ENCODE measurements at places on chromosomes 12 and 14.

DNA sequence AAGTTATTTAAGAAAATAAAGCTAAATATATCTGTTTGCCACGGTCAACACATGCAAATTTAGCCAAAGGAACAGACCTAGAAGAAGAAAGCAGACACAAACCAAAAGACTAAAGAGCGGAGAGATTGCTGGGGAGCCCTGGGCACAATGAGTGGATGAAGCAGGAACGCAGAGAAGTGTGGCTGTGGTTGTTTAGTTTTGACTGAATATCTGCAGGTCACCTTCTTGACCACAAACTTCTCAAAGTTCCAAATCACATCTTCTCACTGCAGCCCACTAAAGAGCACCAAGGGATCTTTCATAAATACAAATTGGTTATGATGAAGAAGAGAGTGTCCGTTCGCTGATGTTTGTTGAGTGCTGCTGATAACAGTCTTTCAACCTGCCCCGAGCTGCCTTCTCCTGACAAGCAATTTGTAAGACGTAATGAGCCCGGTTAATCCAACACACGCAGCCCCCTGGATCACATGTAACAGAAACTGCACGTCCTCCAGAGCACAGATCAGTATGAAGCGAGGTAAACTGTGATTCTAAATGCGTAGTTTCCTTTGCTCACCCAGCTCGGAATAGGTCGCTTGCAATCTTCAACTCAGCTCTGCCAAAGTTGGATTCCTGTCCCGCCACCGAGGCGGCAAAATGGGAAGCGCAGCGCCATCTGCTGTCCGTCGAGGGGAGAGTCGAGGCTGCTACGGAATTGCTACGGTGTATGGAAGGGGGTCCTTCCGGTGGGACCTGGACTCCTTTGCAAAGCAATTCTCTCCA, 120.8 kb downstream of the GXYLT1 start:
- DNase-seq, result peak; percentile 43

DNA sequence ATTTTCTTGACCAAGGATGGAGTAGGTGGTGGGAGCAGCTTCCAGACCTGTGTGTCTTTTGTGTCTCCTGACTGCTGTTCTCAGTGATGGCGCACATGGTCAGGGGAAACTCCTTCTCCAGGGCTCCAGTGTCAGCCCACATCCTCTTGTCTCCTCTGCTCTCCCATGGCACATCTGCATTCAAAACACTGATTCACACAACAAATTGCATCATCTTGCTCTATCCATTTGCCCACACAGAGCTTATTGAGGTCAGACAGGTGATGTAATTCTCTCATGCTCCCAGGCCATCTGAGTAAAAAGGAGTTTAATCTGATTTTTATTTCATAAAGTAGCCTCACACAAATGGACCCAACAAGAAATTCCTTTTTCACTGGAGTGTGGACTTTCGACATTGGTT, 21.8 kb upstream of the TMEM132C start:
- DNase-seq, result no peak

- no peak for DNase-seq
Measured at GRCh38 chr14:22505309-22505696, 83.7 kb downstream of the DAD1 start.

DNA sequence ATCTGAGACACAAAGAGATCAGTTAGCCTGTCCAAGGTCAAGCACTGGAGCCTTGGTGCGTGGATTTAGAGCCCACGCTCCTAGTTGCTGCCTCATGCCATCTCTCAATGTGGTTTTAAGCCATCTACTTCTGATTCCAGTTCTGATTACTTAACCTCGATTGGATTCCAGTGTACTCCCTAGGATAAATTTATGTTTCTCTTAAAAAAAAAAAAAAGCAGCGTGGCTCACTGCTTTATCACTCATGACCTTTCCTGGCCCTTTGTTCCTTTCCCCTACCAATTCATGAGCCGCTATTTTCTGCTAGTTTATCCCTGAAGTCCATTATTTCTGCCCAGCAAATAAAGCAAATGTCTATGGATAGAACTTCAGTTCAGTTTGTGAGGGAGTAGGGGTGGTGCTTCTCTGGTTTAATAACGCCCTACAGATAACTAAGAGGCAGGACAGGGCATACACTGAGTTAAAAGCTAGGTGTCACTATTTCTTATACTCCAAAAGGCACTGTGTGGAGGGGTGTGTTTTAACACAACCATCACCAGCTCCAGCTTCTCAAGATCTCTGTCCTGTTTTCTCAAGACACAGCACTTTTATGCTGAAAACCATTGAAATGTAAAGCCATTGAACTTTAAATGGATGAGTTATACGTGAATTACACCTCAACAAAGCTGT, 9.8 kb upstream of the PARP11 start:
- DNase-seq, result no peak

DNA sequence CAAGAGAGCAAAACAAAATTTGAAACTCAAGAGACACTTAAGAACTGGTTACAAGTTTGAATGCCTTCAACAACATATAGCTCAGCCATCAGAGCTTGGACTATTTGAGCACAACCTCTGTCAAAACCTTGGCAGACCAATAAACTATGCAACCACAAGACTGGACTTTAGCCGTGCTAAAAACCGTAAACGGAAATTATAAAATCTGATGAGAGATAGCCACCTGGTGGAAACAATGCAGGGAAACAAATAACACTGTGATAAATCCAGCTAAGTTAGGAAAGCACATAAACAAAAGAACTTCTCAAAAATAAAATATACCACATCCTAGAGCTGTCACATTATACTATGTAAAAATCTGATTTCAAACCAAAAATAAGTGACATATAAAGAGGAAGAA, 1074.2 kb upstream of the NOVA1 start:
- DNase-seq, result no peak

DNA sequence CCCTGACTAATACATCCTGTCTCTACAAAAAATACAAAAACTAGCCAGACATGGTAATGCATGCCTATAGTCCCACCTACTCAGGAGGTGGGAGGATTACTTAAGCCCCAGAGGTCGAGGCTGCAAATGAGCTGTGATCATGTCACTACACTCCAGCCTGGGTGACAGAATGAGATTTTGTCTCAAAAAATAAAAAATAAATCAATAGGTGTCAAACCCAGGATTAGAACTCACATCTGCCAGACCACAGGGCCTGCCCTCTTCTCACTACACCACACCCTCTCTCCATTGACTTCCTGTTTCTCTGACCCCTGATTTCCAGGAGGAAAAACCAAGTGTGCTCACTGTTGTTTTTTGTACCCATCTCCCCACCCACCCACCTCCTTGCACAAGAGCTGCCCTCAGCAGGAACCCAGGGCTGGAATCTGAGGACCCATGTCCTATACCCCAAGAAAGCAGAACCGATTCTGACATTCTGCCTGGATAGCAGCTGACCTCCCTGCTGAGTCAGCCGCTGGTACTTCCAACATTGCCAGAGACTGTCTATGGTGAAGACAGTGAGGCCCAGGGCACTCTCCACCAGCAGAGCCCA, 6.2 kb downstream of the CMKLR1 start:
- DNase-seq, result no peak

- DNase-seq, result no peak
Measured at GRCh38 chr12:1760566-1761382, 59.6 kb upstream of the LRTM2 start.

GRCh38 chr14:35221462-35221861, 70.7 kb upstream of the PSMA6 start:
- DNase-seq, result no peak

GRCh38 chr12:54232790-54233189, 44.0 kb upstream of the SMUG1 start:
- no peak for DNase-seq

- no peak for DNase-seq
Measured at GRCh38 chr12:27344246-27344645, 11.6 kb downstream of the BMAL2 start.

GRCh38 chr12:70840656-70841350, 79.7 kb downstream of the PTPRR start:
- DNase-seq, result no peak

GRCh38 chr12:69662764-69663163, 36.3 kb downstream of the BEST3 start:
- DNase-seq, result no peak

DNA sequence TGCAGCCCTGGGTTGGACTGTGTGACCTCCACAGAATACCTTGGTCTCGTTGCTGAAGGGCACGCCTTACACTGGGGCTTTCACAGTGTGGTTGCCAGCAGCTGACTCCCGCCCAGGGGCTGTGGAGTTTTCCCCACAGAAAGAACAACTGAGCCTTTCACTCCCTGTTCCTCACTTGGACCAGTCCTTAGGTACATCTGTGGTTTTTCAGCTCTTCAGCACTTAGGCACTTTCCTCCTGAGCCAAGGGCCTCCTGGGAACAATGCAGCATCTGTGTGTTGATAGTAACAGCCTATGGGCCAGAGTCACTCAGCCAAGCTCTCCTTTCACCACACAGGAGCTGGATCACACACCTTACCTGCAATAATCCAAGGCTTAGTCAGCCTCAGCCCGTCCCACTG, 25.0 kb downstream of the ERP27 start:
- no peak for DNase-seq

- DNase-seq, result peak; percentile 96
Measured at GRCh38 chr12:53180220-53180930, at the start of the genes CSAD and ZNF740. Gene CSAD (minus strand): TSS chr12:53180925. CDS start chr12:53173470, 7,455 bp downstream. Gene ZNF740 (plus strand): TSS chr12:53180722. CDS start chr12:53181984, 1,262 bp downstream.

DNA sequence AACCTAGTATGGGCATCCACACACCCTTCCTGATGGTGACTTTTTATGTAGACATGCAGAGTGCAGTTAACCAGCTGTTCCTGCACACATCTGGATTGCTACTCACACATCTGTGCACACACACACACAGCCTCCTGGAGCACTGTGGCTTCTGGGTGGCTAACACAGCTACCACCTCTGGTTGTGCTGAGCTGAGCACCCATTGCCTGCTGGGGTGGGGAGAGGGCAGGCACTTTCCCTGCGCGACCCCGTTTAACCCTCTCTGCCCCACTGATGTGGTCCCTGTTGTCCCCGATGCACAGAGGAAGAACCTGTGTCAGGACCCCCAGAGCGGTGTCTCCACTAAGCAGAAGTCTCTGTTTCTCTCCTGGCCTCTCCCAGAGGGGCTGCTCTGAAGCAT, 14.4 kb upstream of the SERPINA3 start:
- DNase-seq, result no peak

GRCh38 chr14:54481695-54482094, 7.1 kb downstream of the GMFB start:
- DNase-seq, result no peak

All from stimulated activated CD8-positive, alpha-beta memory T cell treated with anti-CD3 and anti-CD28 coated beads, Interleukin-12 subunit alpha, Interleukin-12 subunit beta, amount 100 ng/mL, for 1 hour (primary cell).